ENCODE measurements at places on chromosomes 7 and 10. TPM values are rescaled to one million over a fixed set of nuclear protein-coding genes. Genes with fewer than 3 reads are reported as not detected.

DNA sequence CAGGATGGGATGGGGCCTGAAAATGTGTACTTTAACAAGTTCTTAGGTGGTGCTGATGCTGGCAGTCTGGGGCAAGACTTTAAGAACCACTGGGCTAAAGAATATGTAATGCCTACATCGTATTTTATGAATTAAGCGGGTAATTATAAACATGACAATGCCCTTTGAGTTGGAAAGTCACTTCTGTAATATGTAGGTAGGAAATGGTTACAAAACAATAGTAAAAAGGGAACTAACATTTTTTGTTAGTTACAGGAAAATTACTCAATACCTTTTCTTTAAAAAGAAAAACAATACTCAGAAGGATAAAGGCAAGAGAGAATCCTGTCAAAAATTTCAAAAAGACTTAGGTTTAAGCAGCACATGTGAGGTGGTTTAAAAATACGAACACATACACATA is 48.3 kb upstream of the STEAP4 start:
- no peaks in the 10 kb centered on the region for H3K36me3 ChIP-seq
- peaks cover 26% of the 10 kb centered on the region for H3K27me3 ChIP-seq
- no peak overlapping the region for H3K4me3 ChIP-seq
- H3K4me1 ChIP-seq, result no peaks in the 10 kb centered on the region
- no peak overlapping the region for H3K27ac ChIP-seq
- no peak for DNase-seq

DNA sequence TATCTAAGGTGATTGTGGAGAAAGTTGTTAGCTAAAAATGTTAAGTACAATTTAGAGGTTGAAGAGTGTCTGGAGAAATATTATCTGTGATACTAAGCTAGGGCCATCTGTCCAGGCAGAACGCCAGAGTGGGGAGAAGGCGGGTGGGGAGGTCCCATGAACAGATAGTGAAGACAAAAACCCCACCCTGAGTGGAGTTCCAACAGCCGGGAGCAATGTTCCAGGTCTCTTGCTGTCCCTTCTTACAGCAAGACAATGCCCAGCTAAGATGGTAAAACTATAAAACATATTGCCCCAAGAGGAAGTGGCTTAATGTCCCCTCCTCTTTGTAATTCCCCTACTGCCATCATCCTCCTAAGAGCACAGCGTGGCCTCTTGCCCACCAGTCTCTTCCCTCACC is 10.4 kb upstream of the IL15RA start:
- peaks cover 14% of the 10 kb centered on the region for H3K4me1 ChIP-seq
- H3K27me3 ChIP-seq, result peaks cover 4% of the 10 kb centered on the region
- DNase-seq, result no peak
- no peak overlapping the region for H3K4me3 ChIP-seq
- no peaks in the 10 kb centered on the region for H3K36me3 ChIP-seq

- H3K4me1 ChIP-seq, result peaks cover 8% of the 10 kb centered on the region
- DNase-seq, result no peak
These were observed 6.7 kb upstream of the COA1 start for GRCh38 chr7:43735802-43736603.

UROS gene
- 29.0 TPM for total RNA-seq

Data from T-helper 17 cell (primary cell).